ENCODE measurements at places on chromosomes 5 and 9. TPM values are rescaled to one million over a fixed set of nuclear protein-coding genes. Genes with fewer than 3 reads are reported as not detected.

BARX1 gene
- not detected for total RNA-seq

CENPK gene
- total RNA-seq: 0.33 TPM

PCDHGB2 gene
- total RNA-seq: 0.47 TPM

FUT7 gene
- total RNA-seq: 0.67 TPM

IRGM gene
- not detected for total RNA-seq

INSYN2B gene
- total RNA-seq: 0.08 TPM

TPPP gene
- total RNA-seq: 0.61 TPM

PRUNE2 gene
- 1.4 TPM for total RNA-seq

ATOX1 gene
- 25.9 TPM for total RNA-seq

TMC1 gene
- total RNA-seq: not detected

TTC33 gene
- 10.2 TPM for total RNA-seq

SLC6A7 gene
- total RNA-seq: not detected

ANXA1 gene
- 28.6 TPM for total RNA-seq
